ENCODE measurements at places on chromosomes 1 and 21.

- no peak for DNase-seq
Observed at GRCh38 chr1:29470087-29470787, 233.9 kb downstream of the PTPRU start.

- DNase-seq = peak; percentile 30
Observed at GRCh38 chr1:190754666-190755065, 277.0 kb upstream of the BRINP3 start.

DNA sequence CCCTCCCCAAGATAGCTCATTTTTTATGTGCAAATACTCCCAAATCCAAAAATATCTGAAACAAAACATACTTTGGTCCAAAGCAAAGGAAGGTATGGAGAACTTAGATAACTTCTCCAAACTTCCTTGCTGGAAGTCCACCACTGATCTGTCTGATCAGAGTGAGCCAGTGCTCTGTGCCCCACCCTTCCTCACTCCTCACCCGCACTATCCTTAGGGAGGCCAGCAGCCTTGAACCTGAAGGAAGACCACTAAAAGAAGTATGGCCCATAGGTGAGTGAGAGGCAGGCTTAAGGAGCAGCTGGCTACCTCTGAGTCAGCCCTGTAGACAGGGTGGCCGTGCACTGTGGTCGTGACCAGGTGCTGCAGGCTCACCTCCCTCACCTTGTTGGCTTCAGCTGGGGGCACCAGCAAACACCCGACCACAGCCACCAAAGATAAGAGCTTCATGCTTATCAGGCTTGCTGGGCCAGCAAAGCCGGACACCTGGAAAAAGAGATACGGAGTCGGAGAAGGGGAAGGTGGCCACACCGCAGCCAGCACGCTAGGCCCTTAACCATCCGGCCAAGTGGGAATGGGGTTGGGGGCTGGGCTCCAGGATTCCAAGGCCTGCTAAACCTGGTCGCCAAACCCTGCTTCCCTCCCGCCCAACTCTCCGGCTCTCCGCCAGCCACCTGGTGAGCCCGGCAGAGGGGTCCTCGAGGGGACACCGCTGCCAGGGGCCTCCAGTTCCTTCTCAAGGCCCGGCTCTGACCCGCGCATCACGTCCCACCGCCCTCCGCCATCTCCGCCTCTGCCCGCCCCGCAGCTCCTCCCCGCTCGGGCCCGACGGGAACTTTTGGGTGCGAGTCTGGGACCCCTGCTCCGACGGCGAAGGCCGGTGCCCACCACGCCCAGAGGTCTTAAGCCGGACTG, 543 bp downstream of the TMEM9 start:
- no peak for DNase-seq

GRCh38 chr1:93448292-93448982, 519 bp downstream of the FNBP1L start:
- no peak for DNase-seq

- no peak for DNase-seq
Observed at GRCh38 chr21:44955141-44955797, 15.4 kb downstream of the SLX9 start.

Data from HS-5 (cell line).